Stimulated activated CD4-positive, alpha-beta T cell treated with anti-CD3 and anti-CD28 coated beads, Interleukin-4, amount 100 ng/mL, for 4 hours (primary cell): ENCODE measurements at places on chromosomes 16 and 17.

GRCh38 chr16:10663744-10664143, 31.0 kb downstream of the TEKT5 start:
- no peak for DNase-seq

DNA sequence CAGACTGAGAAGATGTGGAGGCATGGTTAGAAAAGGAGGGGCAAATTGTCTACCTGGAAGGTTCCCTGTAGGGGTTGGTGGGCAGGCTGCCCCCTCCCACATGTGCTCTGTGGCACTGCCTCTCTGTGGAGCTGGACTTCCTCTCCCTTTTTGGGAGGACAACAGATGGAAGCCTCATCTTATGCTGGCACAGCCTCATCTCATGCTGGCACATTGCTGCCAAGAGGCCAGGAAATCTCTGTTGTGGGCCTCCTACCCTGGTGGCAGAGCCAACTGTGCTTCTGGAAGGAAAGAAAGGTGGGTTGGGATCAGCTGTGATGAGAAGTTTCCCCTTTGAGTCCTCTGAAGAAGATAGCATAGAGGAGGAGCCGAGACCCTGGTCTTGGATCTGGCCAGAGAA, 19.7 kb upstream of the BRD7 start:
- no peak for DNase-seq

DNA sequence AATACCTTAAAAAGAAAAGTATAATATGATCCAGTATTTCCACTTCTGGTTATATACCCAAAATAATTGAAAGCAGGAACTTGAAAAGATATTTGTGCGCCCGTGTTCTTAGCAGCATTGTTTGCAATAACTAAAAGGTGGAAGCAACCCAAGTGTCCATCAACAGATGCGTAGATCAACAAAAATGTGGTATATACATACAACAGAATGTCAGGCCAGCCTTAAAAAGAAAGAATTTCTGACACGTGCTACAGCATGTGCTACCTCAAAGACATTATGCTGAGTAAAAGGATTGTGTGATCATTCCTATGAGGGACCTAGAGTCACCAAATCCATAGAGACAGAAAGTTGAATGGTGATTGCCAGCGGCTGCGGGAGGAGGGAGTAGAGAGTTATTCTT, 133.1 kb downstream of the SPECC1 start:
- no peak for DNase-seq

GRCh38 chr16:86609115-86609514, 30.8 kb downstream of the FOXL1 start:
- DNase-seq = no peak

- DNase-seq = no peak
Measured at GRCh38 chr16:29025735-29026134, 40.9 kb downstream of the LAT start.

GRCh38 chr16:57239107-57239506, 6.0 kb upstream of the ARL2BP start:
- no peak for DNase-seq

DNA sequence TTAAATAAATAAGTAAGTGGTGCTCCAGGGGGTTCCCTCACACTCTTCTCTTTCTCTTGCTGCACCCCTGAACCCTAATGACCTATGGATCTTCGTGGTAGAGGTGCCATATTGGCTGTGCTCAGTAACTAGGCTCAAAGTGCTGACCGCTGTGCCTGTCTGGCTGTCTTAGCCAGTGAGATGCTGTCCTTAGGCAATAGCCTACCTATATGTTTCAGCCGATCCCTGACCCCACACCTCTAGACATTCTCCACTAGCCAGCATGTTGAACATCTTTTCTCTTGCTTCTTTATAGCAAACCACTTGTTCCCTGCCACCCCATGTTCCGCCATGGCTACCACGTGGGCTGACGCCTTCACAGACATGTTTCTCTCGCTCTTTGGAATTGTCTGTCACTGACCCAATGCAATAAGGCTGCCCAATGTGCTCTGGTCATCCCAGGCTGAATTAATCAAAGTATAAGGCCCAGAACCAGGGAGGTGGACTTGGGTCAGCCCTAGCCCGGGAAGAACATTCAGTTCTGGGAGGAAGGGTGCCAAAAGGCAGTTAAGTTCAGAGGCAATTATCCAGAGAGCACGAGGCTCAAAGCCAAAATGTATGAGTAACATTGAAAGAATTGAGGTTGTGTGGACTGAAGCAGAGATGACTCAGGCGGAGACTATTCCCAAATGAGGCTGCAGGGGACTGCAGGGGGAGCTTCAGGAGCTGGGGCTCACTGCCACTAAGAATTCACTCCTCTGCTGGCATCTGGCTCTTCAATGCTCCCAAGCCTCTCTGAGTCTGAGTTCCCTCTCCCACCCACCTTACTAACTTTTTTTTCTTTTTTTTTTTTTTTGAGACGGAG, 28.7 kb upstream of the TNRC6A start:
- no peak for DNase-seq

DNA sequence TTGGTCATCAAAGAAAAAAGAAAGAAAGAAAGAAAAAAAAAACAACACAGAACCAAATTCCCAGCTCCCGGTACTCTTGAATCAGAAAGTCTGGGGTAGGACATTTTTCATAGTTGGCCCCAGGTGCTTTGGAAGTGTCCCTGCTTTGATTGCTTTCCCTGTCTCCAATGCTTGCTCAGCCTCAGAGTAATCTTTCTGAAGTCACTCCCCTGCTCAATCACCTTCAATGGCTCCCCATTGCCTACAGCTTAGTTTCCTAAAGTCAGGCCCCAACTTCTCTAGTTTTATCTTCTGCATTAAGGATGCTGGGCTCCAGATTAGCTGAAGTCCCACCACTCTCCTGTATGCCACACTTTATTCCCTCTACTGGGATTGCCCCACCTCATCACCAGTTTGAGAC, 17.1 kb downstream of the CNGB1 start:
- DNase-seq = no peak

DNA sequence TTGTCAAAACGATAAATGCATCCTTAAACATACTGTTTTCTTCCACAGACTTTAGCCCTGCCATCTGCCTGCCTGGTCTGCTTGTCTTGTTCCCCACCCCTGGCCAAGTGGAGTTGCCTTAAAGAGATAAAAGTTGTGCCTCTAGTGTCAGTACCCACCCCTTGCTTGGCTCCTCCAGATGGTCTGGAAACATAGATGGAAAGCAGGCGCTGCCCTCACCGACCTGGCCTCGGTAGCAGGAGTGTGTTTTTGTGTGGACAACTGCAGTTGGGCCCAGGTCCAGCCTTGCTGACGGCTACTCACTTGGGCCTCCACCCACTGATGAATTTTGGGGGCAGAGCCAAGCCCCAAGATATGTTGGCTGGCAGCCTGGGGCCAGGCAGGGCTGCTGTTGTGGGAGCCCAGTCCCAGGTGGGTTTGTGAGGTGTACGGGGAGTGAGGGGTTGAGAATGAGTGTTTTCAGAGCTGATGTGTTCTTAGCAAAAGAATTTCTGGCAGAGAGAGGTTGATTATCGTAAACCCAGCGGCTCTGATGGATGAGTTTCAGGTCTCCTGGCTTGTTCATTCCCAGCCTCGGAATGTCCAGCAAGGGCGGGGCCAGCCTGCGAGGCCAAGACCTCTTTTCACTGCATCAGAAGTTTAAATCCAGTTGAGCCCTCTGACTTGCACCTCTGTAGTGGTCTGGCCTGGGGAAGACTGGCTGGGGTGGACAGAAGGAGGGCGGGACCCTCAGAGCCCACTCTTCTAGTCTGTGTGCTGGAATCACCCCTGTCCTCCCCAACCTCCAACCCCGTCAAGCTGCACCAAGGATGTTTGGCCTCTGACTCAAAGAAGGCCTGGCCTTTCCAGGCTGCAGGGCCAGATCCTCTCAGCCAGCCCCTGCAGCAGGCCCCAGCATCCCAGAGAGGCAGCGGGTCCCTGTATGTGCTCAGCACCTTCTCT, 179.7 kb downstream of the RAB11FIP4 start:
- no peak for DNase-seq

GRCh38 chr17:39238311-39238972, 12.7 kb upstream of the STAC2 start:
- peak; percentile 43 for DNase-seq

- DNase-seq = no peak
Measured at GRCh38 chr17:76089680-76090516, 10.9 kb downstream of the ZACN start.

- DNase-seq = no peak
Measured at GRCh38 chr16:78654929-78655328, 555.5 kb downstream of the WWOX start.

DNA sequence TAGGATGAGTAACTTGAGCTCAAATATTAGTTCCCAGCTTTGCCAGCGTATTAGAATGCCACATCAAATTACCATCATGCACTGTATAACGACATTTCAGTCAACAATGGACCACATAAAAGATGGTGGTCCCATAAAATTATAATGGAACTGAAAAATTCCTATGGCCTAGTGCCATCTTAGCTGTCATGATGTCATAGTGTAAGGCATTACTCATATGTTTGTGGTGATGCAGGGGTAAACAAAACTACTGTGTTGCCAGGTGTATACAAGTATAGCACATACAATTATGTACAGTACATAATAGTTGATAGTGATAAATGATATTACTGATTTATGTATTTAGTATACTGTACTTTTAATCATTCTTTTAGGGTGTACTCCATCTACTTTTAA, 54.4 kb upstream of the NETO2 start:
- DNase-seq = no peak
